Esophagus squamous epithelium (tissue), 5 donors: ENCODE measurements at places on chromosomes 16 and 17.

- no peak for DNase-seq
Measured at GRCh38 chr16:87161822-87162676, 155.1 kb downstream of the C16orf95 start.

DNA sequence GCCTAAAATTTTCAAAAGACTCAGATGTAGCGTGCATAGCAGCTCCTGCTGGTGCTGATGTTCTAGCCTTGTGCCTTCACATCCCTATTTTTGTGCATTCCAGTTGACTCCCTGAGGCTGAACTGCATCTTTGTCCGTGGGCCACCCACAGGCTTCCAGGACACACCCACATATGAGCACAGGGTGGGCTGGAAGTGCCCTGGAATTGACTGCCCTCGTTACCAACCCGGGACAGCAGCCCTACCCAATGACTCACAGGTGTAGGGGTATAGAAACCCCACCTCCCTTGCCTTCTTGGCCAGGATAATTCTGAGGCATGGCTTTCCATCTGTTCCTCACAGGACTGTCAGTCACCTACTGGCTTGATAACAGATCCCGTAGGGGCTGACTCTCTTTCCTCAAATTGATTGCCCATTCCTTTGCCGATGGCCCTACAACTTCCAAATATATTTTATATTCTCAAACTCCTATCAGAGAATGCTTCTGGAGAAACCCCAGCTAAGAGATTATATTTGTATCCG, 65.9 kb upstream of the CDH13 start:
- DNase-seq, result no peak

GRCh38 chr16:57959121-57959520, 11.8 kb downstream of the CNGB1 start:
- DNase-seq, result no peak

DNA sequence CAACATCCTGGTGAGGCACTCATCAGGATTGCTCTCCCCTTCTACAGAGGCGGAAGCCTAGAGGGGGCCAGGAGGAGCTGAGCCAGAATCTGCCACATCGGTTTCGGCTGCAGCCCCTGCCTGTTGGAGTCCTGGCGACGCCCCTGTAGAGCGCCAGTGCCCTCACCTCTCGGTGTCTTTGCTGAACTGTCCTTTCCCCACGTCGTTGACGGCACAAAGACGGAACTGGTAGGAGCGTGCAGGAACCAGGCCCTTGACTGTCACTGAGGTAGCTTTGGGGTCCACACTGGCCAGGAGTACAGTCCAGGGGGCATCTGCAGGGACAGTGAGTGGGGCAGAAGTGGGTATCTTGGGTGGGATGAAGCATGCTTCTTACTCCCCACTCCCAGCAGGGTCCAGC, 110.3 kb upstream of the CDC42EP4 start:
- DNase-seq, result no peak

DNA sequence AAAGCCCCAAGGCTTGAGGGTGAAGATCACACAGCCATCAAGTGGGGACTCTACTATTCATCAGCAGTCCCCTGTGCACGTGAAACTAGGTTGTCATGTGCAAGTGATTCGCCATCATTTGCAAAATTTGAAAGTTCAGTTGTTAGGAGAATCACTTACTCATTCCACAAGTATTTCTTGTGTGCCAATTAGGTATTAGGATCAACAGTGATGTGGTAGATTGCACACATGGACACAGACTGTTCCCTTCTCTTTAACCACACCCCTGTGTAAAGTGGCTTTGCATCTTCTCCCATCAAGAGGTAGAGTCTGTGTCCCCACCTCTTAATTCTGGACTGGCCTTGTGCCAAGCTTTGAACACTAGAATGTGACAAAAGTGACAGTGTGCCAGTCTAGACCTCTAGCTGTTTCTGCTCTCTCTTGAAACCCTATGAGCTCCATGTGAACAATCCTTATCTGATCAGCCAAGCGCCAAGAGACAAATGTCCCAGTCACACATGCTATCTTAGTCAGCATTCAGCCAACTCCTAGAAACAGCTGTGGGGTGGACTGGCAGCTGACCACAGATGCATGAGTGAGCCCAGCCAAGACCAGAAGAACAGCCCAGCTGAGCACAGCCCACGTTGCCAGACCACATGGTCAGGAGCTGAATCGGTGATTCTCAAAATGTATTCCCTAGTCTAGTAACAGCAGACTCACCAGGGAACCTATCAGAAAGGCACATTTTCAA, 31.5 kb upstream of the SHISA9 start:
- DNase-seq, result no peak

GRCh38 chr17:51510940-51511339, 250.6 kb downstream of the UTP18 start:
- DNase-seq, result no peak

DNA sequence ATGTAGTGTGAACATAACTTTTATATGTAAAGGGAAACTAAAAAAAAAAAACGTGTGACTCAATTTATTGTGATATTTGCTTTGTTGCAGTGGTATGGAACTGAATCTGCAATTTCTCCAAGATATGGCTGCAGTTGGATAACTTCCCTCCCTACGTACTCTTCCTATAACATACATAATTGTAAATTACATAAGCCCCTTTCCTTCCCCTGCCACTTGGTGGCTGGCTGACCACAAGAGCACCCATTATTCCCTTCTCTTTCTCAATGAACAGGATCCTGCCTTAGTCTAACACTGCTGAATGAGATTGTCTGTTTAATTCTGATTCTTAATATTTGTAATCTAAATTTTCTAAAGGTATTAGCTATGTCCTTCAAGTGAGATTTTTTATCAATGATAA, 27.8 kb downstream of the CCL4 start:
- DNase-seq, result no peak

DNA sequence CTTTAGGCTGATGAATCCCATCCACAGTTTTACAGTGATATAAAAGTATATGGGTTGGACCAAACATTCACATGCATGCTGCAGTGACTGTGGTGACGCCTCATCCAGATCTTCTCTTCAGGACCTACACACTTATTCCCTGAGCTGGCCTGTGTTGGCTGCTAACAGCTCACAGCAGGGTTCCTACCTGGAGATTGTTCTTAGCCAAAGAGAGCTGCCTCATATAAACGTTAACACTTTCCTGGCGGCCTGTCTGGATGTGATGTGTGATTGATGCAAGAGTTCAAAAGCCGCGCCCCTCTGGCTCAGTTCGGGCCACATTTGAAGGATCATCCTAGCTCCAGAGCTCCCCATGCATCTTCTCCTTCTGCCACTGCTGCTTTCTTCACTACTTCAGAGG, 93.0 kb upstream of the NETO2 start:
- no peak for DNase-seq

GRCh38 chr16:87160234-87160636, 157.0 kb downstream of the C16orf95 start:
- no peak for DNase-seq

DNA sequence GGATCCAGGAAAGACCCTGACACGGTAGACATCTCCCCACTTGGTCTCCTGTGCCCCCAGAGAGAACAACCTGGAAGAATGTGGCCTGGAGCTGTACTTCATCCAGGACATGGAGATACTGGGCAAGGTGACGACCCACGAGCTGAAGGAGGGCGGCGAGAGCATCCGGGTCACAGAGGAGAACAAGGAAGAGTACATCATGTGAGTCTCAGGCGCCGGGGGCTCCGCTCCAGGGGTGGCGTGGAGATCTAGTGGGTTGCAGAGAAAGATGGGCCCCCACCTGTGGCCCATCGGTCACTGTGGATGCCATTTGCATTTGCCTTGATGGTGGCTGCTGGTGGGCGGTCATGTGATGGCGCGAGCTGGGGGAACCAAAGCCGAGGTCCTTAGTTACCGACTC, 14.9 kb upstream of the CLEC18A start:
- DNase-seq, result no peak

DNA sequence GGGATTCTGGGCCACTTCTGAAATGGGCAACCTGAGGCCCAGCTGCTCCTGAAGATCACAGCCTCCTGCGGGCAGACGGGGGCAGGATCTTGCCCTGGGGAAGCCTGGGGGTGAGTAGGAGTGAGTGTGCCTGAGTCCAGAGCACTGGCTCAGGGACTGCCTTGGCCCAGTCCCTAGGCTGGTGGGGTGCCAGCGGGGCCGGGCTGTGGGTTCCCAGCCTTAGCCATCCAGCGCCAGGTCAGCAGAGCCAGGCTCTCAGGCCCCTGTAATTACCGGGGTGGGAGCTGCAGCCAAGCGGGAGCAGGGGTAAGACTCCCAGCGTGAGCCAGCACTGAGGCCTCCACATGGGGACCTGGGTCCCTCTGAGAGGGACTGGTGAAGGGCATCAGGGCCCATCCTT, 8.2 kb downstream of the SPNS2 start:
- DNase-seq, result no peak

DNA sequence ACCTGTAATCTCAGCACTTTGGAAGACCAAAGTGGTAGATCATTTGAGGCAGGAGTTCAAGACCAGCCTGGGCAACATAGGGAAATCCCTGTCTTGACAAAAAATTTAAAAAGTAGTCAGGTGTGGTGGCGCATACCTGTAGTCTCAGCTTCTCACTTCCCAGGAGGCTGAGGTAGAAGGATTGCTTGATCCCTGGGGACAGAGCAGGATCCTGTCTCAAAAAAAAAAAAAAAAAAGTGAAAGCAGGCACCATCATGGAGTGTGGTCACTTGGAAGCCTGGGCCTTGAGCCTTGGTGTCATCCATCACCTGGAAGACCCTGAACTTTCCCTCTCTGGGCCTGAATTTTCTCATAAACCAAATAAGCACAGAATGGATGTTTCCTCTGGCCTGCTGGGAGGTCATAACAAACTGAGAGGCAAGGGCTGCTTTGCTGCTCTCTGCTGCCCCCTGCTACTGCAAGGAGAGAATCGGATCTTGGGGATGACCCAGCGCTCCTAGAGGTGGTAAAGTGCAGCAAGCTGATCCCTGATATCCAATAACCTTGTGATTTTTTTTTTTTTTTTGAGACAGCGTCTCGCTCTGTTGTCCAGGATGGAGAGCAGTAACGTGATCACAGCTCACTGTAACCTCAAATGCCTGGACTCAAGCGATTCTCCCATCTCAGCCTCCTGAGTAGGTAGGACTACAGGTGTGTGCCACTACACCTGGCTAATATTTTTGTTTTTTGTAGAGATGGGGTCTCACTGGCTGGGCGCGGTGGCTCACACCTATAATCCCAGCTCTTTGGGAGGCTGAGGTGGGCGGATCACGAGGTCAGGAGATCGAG, 75.9 kb upstream of the RNU2-1 start:
- DNase-seq, result no peak

DNA sequence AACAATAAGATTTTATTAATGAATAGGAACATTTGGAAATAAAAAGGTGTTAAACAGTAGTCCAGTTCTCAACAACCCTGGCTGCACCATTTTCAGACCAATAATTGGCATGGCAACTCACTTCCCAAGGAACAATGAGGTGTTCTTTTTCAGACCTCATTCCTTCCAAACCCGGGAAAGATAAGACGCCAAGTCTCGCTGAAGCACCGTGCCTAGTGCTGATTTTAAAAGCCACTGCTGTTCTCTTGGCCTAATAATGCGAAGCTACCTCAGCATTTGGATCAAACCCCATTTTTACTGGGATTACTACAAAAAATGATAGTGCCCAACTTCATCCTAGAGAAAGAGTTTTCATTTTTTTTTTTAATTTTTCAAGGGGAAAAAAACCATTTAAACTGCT, 75.2 kb upstream of the NOL11 start:
- DNase-seq, result no peak

- no peak for DNase-seq
Measured at GRCh38 chr16:12716658-12717057, 87.0 kb downstream of the CPPED1 start.

GRCh38 chr16:27390151-27390550, 11.8 kb upstream of the IL21R start:
- DNase-seq, result no peak

- no peak for DNase-seq
Measured at GRCh38 chr17:28954886-28955285, 3.6 kb upstream of the PHF12 start.

GRCh38 chr16:86221085-86221484, 289.2 kb upstream of the FOXF1 start:
- no peak for DNase-seq

DNA sequence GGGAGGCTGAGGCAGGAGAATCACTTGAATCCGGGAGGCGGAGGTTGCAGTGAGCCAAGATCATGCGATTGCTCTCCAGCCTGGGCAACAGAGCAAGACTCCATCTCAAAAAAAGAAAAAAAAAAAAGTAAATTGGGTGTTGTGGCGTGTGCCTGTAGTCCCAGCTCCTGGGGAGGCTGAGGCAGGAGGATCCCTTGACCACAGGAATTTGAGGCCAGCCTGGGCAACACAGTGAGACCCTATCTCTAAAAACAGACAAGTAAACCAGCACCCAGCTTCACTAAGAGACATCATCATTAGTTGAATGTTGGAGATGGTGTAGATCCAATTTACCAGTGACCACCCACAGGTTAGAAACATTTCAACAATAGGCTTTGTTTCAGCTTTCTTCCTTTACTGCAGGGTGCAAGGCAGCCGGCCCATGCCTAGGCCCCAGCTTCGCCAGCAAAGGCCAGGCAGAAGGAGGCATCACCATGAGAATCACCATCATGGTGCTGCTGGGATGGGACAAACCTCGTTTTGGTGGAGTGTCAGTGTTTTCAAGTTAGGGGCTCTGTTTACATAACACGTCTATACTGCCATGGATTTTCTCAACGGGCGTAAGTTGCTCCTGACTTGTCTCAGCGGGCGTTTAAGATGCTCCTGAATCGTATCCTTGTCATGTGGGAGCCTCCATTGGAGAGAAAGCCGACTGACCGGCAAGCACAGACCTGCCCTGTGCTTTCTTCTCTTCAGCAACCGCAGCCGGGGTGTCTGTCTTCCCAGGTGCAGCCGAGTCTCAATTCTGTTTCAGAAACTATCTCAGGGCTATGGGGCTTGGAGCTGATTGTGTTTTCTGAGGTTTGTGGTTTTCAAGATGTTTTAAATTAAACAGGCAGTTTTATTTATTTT, 7.3 kb downstream of the TCF25 start:
- DNase-seq, result no peak

DNA sequence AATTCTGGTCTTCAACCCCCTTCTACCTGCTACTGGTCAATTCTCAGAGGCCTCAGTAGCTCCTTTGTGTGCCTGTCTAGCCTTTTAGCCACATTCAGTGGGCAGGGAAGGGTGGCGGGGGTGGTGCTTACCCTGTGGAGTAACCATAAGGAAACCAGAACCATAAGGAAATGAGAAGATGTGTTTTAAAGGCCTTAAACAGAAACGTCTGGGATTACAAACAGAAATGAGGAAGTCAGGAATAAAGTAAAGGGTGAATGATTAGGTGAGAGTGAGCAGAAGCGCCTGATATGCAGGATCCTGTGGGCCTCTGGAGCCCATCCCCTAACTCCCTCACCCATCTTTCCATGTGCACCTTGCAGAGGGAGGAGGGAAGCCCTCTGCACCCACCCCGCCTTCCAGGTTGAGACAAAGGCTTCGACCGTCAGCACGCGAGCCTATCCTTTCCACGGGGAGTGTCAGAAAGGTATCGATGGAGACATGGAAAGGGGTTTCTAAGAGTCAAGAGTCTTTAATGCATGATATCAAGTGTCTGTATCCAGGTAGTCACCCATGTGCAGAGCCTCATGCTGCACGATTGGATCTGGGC, 20.4 kb downstream of the KIAA0513 start:
- no peak for DNase-seq

DNA sequence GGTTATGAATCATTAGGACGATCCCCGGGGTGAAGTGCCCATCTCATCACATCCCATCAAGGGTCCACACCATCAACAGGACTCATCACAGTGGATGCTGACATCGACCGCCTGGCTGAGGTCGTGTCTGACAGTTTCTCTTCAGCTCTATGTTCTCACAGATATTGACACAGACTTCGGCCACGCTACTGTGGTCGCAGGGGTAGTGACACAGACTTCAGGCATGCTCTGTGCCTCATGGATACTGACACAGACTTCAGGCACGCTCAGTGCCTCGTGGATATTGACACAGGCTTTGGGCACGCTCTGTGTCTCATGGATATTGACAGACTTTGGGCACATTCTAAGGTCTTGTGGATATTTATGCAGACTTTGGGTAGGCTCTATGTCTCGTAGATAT, 50.1 kb downstream of the KLHDC4 start:
- no peak for DNase-seq
